ENCODE measurements at places on chromosomes 4 and X. TPM values are rescaled to one million over a fixed set of nuclear protein-coding genes. Genes with fewer than 3 reads are reported as not detected.

Gene NEIL3
- total RNA-seq: not detected

Gene STARD8
- total RNA-seq: 9.2 TPM

Gene PRR32
- total RNA-seq: not detected

Gene BEX5
- 1.6 TPM for total RNA-seq

Gene CT47B1
- total RNA-seq: not detected

Measured in breast epithelium (tissue), 4 donors.